ENCODE measurements at places on chromosomes 7 and 10.

DNA sequence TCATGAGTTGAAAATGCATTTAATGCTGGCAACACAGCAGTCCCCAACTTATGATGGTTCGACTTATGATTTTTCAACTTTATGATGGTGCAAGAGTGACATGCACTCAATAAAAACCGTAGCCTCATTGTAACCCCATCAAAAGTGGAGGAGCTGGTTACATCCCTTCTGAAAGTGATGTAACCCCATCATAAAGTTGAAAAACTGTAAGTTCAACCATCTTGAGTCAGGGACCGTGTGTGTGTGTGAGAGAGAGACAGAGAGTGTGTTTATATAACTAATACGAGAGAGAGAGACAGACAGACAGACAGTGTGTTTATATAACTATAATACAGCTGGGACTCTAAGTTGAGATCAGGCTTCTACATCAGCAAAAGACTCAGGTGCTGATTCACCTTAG, 21.0 kb downstream of the ANXA11 start:
- DNase-seq, result no peak

DNA sequence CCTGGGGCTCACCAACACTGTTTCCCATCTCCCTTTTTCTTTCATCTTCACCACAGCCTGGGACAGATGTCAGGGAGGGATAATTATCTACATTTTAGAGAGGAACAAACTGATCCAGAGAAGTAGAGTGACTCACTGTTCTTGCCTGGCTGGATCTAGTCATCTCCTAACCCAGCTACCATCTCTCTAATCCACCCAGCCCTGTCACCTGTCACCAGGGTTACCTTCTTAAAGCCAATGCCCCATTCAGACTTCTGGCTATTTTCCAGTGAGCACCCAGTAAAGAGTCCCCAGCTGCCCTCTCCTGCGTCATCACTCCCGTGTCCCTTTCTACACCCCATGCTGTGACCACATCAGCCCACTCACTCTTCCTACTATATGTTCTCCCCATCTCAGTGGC, 68.4 kb upstream of the DUSP5 start:
- no peak for DNase-seq

DNA sequence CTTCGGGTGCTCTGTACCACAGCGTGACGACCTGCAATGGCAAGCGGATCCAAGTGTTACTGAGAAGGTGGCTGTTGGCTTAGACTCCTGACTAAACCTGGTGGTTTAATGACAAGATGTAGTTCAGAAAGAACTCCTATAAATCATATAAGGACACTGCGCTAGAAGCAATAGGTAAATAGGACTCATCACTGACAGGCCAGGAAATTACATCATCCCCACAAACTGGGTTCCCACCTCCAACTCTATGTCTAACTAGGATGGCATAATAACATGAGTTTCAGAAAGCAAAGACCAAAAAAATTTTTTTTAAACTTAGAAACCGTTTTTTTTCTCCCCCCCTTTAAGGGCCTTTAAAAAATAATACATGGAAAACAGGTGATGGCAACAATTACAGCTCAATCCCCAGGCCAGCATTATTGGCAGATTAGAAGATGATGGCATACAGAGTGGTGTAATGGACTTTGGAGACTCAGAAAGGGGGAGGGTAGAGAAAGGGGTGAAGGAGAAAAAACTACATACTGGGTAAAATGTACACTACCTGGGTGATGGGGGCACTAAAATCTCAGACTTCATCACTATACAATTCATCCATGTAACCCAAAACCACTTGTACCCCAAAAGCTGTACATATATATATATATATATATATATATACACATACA, 81.4 kb upstream of the FAM133B start:
- DNase-seq, result no peak

DNA sequence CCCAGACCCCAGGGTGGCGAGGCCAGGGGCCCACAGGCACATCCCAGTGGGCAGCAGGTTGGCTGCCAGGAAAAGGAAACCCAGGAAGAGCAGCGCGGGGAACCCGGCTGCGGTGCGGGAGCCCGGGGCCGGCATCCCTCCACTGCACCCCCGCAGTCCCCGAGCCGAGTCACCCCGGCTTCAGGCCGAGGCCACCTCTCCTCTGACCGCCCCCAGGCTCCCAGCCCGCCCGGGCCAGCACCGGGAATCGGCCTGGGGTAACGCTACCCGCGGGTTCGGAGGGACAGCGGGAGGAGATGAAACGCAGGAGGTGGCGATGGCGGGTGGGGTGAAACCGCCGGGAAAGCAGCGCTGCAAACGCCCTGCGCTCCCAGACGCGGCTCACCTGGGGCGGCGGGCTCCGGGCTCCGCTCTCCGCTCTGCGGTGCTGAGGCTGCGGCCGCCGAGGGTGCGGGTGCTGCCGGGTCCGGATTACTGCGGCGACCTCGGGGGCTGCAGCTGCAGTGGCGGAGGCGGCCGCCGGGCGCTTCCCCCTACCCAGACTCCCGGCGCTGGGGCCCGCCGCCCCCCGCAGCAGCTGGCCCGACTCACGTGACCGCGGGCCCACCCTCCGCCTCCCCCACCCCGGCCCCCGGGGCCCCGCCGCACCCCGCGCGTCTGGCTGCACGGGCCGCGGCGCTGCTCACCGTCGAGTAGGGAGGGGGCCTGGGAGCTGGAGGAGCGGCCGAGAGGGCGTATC, at the start of gene SCRN1:
TSS of gene SCRN1 (minus strand) at position 545 of the 739 bp plus-strand sequence. CDS start 20,734 bp downstream, outside the sequence.
- no peak for DNase-seq

DNA sequence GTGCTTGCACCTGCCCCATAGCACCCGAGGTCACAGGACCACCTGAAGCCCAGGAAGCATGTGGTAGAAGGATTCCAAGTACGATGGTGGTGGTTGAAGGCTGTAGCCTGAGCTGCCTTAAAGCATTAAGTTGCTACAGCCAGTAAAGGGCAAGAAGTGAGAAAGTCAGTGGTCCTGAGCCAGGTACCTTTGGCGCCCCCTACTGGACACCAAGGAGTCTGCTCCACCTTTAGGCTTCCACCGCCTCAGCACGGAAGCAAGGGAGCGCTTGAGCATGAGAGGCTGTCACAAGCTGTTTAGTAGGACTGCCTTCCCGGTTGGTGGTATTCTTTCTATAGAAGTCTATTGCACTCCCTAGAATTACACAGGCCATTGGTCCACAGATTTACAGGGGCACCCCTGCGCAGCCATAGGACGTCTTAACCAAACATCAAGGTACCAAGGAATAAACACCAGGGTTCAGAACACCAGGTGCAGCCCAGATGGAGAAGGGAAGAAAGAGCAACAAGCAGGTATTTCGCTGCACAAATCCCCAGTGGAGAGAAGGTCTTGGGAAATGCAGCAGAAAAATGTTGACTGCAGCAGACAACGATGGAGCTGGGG, 2.2 kb downstream of the CRTAC1 start:
- DNase-seq, result peak; percentile 15

GRCh38 chr10:74282848-74283210, 131.8 kb downstream of the ADK start:
- no peak for DNase-seq

DNA sequence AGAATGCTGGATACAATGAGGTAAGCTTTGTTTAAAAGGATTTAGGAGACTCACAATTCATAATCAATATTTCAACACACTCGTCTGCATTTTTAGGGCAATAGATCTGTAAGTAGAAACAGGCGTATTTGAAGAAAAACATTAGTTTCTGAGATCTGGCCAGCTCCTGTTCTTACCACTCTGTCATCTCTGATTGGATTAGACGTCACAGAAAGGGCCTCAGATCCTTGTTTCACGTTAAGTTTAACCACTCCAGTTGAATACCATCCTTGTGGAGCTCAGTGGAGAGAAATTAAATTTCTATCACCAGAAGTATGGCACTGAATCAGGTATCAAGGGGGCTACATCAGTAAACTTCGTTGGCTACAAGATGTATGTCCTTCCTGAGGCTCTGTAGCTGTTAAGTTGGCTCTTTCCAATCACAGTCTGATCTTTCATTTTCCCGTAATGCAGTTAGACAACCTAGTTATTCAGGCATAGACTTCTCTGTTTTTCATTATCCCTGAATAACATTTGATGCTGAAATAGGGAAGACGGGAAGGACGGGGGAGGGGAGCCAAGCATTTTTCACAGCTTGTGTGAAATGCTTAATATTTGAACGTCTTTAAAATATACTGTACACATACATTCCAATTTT, 659.2 kb upstream of the GALNT17 start:
- no peak for DNase-seq

- no peak for DNase-seq
These were observed 22.5 kb downstream of the RNF133 start for GRCh38 chr7:122676466-122676865.

DNA sequence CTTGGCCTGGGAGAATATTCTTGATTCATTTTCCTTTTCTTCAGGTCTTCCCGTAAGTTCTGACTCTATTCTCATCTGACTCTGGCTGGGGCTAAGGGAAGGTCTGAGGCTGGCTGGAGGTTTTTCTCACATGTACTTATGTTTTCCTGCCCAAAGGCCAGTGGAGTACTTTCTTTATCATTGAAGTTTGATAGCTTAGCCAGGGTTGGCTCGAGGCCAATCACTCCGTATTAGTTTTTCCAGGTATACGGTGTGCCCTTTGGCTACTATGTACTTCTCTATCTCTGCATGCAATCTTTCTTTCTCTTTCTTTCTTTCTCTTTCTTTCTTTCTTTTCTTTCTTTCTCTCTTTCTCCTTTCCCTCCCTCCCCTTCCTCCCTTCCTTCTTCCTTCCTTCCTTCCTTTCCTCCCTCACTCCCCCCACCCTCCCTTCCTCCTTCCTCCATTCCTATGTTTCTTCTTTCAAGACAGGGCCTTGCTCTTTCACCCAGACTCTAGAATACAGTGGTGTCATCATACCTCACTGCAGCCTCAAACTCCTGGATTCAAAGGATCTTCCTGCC, 26.8 kb upstream of the VKORC1L1 start:
- no peak for DNase-seq

- DNase-seq, result no peak
These were observed 8.3 kb downstream of the NAMPT start for GRCh38 chr7:106276513-106276912.

DNA sequence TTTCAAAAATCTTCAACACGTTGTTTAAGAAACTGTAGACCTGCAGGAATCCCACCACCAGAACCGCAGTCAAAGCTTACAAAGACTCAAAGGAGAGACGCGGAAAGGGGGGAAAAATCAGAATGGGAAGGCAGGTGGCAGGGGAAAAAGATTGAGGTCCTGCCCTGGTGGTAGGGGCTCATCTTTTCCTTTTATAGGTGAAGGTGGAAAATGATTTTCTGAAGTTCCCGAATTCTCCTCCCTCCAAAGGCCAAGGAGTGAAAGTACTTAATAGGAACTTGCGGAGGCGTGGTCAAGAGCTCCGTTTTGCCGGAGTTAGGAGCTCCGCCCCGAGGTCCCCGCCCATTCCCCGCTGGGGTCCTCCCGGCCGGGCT, 724 bp downstream of the BBIP1 start:
- peak; percentile 81 for DNase-seq

GRCh38 chr7:149717481-149717880, 55.9 kb downstream of the ZNF467 start:
- DNase-seq, result no peak

- no peak for DNase-seq
These were observed 6.7 kb upstream of the INHBA start for GRCh38 chr7:41709621-41710020.

GRCh38 chr10:59550061-59550460, 159.6 kb downstream of the SLC16A9 start:
- DNase-seq, result no peak

- DNase-seq, result no peak
These were observed 54.6 kb downstream of the CPVL start for GRCh38 chr7:29091715-29092114.

DNA sequence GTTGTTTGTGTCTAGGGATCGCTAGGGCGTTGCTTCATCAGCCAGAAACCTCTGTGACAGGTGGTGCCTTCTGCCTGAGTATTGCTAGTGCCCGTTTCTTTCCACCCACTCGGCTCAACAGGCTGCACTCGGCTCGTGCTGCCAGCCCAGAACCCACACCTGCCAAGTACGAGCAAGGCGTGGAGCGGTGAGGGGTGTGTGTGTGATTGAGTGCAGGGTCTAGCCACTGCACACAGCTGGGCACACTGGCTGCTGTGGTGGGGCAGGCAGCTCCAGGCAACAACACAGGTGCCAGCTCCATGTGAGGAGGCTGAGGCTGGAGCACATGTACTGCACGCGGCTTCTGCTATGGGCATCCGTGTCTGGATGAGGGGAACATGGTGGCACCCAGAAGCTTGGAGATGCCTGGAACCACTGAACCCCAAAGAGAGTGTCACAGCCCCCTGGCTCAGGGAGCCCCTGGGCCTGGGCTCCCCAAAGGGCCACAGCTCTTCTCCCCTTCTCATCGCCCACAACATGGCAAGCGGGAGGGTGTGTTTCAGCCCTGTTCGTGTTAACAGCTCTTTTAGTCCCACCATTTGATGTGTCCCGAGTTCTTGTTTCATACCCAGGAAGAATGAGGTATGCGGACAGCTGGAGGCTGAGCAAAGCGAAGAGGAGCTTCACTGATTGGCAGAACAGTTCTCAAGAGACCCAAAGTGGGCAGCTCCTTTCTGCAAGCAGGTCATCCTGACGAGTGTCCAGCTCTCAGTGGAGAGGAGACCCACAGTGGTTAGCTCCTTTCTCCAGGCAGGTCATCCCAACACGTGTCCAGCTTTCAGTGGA, 78.1 kb downstream of the HDAC9 start:
- no peak for DNase-seq

DNA sequence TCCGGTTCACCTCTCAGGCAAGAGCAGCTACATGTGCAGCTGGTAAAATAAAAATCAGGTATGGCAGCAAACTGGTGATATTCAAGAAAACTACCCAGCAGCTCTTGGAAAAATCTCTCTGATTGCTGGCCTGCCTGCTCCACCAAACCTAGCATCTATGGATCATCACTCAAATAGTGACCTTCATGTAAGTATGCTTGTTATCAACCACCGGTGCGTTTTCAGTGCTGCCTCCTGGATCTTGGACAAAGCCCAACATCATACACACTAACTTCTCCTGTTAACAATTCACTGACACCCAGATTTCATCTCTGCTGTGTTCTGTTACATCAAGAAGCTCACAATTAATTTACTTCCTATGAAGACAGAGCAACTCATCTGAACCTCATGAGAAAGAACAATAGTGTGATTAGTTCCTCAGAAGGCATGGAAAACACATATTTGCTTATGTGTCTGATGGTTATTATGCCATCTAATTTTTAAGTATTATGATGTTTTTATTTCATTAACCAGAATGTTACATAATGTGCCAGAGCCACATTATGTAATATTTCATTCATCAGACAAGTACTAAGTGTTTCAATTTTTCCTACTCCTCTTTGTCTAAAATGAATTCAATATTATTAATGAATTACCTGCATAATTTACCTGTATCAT, 8.8 kb downstream of the CDK6 start:
- DNase-seq, result no peak

DNA sequence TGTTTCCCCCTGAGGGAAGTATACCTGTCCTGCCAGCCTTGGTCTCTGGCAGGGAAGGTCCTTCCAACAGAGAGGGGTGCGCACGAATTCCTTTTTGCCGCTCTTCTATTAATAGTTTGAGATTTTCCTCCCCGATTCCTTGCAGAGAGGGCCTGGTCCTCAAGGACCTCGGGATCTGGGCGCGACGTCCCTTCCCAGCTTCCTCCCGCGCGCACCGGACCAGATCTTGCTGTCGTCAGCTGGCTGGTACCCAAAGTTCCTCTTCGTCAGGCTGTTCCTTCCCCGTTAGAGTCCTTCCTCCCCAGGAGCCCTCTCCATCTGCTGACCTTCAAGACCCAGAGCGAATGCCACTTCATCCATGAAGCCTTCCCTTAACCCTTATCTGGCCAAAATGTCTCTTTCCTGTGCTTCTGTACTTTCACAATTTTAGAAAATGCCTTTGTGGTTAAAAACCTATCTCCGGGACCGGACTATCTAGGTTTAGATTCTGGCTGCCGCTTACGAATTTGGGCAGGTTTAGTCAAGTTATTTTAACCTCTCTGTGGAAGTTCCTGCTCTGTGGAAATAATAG, 851 bp upstream of the GOT1 start:
- DNase-seq, result peak; percentile 7

GRCh38 chr10:15200626-15201025, 32.1 kb upstream of the NMT2 start:
- no peak for DNase-seq

Measured in GM12864 (cell line).